ENCODE measurements at places on chromosomes 6 and 20.
A peak's percentile ranks its signal among the peaks of the same experiment; 100 is the strongest.

- DNase-seq = no peak
These were observed 104.9 kb upstream of the NXT1 start for GRCh38 chr20:23245553-23246181.

GRCh38 chr20:38229376-38230252 is 30.9 kb downstream of the KIAA1755 start:
- DNase-seq = peak; percentile 70

GRCh38 chr6:160455541-160456213 is 107.5 kb downstream of the SLC22A3 start:
- DNase-seq = peak; percentile 87

DNA sequence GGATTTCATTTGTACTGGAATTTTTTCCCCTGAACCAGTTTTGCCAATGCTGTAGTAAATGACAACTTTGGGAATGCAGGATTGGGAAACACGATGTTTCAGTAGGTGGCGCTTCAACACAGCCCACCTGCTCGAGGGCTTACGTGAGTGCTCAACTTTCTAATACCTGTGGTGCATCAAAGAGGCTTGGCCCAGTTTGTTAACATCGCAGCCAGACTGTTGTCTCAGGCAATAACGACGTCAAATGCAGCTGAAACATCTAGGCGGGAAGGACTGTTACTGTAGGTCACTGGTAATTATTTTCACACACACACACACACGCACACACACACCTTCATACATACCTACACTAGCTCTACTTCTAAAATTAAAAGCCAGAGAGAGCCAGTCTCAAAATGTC is 815.5 kb upstream of the SLC35B3 start:
- peak; percentile 13 for DNase-seq

DNA sequence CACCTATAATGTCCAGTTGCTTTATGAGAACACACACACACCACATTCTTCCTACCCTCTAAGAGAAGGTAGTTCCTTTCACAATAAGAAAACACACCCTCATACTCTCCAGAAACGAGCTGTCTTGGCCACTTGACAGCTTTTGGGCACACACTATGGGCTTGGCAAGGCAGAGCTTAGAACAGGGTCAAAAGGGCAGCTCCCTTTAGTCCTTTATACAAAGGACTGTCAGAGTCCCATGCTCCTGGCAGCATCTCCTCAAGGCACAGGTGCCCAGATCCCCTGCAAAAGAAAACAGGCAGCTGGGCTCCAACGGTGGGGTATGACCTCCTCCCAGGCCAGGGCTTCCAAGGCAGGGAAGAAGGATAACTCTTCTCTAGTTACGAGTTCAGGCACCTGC is 4.9 kb upstream of the LYRM2 start:
- no peak for DNase-seq

DNA sequence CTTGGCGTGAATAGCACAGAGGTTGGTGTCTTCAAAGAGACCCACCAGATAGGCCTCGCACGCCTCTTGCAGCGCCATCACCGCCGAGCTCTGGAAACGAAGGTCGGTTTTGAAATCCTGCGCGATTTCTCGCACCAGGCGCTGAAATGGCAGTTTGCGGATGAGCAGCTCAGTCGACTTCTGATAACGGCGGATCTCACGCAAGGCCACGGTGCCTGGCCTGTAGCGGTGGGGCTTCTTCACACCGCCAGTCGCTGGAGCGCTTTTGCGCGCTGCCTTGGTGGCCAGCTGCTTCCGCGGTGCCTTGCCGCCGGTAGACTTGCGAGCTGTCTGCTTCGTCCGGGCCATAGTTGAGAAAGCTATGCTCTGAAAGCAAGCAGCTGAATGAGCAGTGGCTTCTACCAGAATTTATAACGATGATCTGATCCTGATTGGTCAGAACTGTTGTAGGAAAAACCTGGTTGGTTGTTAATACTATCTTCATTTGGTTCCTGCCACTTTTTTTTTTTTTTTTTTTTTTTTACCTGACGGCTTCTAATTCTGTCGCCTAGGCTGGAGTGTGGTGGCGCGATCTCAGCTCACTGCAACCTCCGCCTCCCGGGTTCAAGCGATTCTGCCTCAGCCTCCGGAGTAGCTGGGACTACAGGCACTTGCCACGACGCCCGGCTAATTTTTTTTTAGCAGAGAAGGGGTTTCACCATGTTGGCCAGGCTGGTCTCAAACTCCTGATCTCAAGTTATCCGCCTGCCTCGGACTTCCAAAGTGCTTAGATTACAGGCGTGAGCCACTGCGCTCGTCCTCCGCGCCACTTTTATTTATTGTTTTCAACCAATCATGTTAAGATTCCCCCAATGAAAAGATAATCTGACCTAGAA is 21.5 kb downstream of the OR2B2 start:
- peak; percentile 75 for DNase-seq

GRCh38 chr20:49484180-49485140 is 2.0 kb upstream of the KCNB1 start:
- DNase-seq = peak; percentile 94

DNA sequence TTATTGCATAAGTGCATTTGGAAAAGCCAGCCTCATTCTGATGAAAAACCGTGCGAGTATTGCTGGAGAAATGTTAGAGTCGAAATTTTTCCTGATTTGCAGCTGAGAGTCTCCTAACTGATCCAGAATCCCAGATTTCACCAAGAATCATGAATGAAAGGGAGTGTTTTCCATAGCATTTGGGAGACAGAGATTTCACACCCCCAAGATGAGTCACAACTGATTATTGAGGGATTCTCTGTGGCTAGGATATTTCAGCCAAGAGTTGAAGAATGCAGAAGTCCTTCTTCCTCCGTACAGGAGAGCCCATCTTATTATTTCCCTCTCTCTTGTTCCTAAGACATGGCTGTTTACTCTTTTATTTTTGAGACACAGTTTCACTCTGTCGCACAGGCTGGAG is 82.2 kb upstream of the SALL4 start:
- DNase-seq = peak; percentile 56

DNA sequence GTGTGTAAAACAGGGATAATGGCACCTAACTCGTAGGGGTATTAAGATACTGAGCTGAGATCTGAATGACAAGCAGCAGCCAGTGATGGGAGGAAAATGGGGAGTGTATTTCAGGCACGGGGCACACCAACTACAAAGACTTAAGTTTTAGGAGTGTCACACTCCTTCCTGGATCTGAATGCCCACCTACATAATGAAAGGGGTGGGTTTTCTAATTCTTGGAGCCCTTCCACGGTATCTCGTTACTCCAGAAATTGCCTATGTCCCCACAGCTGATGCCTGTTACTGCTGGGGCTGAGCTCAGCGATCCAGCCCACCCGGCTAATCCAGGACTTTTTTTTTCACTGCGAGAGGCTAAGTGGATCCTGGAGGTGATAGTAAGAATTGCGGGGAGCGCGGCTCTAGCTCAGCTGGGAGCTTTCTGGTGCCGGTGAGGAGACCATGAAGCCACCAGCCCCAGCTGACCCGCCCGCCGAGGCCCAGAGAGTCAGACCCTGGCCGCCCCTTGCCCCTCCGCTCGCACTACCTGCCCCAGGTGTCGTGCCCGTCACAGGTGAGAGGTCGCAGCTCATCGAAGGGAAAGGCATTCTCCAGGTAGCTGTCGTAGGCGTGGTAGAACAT is 727 bp downstream of the EDEM2 start:
- peak; percentile 43 for DNase-seq

DNA sequence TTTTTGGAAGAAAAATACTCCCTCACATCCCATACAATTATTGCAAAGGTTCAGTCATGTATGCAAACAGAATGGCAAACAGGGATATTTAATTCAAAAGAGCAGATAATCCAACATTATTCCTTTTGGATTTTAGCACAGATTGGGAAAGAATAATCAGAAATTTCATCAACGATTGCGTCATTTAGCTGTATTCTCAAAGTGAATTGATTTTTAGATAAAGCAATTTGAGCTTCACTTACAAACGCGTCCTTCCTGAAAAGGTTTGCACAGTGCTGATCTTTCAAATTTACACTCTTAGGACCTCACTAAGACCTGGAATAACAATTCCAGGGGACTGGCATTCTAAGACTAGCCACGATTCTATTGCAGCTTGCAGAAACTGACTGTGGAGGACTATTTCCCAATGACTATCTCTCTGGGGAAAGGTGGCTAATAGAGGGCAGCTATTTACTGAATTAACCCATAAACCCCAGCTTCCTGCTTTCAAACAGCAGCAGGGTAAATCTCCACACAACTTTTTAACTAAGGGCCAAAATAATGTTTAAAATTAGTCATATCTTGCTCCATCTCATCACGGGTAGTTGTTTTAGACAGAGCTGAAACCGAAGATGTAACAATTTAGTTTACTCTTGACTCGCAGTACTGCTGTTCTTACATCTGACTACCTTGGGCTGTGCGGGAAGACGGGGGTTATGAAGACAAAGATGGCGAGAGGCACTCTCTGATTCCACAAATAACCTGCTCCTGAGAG is 131.2 kb upstream of the FAM184A start:
- DNase-seq = no peak

DNA sequence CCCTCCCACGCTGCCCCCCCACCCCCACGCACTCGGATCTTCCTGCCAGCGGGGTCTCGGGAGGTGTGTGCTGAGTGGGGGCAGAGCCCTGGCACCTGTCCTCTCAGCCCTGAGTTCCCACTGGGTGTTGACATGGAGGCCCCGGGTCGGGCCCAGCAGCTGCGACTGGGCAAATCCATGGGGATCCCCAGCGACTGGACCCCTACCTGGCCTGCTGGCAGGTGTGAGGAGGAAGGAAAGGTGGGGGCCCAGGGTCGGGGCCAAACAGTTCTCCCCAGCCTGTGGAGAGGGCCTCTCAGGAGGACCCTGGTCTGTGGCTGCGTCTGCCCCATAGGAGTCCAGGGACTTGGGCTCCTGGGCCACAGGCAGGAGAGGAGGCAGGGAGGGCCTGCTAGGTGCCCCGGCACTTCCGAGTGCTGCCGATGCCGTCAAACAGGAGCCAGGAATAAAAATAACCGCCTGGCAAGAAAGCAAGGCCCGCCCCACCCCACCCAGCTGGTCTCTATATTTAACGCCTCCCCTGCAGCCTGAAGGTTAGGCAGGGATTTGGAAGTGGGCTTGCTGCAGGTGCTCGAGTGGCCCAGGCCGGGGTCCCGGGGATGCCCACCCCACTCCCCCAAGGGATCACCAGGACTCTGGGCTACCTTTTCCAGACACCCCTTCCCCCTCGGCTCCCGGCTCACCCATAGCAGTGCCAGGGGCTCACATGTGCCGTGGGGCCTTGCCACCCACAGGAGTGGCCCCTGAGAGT is 1.4 kb upstream of the EEF1A2 start:
- DNase-seq = no peak

- no peak for DNase-seq
These were observed 30.2 kb downstream of the CHRNA4 start for GRCh38 chr20:63330940-63331339.

GRCh38 chr6:14727494-14728395 is 518.1 kb upstream of the JARID2 start:
- DNase-seq = no peak

DNA sequence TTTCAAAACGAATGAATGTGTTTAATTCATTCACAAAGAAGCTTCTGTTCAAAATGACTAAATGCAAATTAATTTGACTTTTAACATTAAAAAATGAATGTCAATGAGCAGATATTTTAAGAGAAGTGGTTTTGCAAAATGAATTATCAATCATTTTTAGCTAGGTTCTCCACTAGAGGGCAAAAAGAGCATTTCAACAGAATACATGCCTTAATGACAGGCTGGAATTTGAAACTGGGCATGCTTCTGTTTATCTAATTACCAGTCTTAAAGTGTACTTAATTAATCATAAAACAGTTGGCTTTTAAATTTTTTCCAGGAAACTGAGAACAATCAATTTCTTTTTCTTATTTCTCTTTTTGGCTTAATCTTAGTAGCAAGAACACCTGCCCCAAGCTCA is 63.8 kb upstream of the TINAG start:
- peak; percentile 38 for DNase-seq

DNA sequence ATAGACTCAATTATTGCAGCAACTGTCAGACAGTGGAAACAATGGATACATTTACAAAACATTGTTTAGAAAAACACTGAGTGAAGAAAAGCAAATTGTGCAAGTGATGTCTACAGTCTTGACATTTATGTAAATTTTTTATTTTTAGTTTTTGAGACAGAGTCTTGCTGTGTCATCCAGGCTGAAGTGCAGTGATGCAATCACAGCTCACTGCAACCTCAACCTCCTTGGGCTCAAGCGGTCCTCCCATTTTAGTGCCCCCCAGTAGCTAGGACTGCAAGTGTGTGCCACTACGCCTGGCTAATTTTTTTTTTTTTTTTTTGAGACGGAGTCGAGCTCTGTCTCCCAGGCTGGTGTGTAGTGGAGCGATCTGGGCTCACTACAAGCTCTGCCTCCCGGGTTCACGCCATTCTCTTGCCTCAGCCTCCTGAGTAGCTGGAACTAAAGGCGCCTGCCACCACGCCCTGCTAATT is 9.7 kb downstream of the CNBD2 start:
- DNase-seq = peak; percentile 25

DNA sequence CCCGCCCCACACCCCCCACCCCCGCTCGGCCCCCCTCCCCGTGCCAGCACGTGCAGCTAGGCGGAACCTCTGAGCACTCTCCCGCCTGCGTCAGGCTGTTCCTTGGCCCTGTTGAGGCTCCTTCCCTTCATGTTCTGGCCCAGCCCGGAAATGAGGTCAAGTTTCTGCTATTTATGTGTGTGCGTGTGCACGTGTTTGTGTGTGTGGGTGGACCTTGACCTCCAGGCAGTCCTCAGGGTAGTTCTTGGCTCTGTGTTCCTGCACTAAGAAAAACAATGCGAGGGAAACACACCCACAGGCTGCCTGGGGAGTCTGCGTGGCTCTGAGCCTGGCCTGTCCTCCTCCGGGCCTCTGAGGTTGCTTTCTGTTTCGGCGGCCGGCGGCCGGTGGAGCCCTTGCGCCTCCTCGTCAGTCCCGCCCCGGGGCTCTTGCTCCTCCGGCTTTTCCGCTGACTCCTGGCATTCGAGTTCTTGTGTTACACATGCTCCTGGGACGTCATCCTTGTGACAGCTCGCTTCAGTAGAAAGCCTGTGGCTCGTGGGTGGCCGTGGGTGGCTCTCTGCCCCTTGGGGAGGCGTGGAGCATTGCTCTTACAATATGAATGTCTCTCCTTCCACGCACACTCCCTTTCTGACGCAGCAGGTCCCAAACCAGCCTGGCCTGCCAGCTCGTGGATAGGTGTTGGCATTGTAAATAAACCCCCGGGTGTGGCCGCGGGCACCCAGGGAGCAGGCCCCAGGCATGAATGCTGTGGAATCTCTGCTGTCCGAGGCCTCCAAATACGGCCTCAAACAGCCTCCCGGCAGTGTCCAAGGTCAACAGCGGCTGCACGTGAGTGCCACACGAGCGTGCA is 10.0 kb downstream of the SLCO4A1 start:
- DNase-seq = peak; percentile 97

- DNase-seq = no peak
These were observed 6.4 kb downstream of the SERAC1 start for GRCh38 chr6:158161566-158162254.

GRCh38 chr6:36724514-36725390 is 27.1 kb downstream of the RAB44 start:
- peak; percentile 84 for DNase-seq
